ENCODE measurements at places on chromosomes 12 and 14.

GRCh38 chr12:123491481-123491880 is 33.5 kb downstream of the SNRNP35 start:
- DNase-seq, result no peak

DNA sequence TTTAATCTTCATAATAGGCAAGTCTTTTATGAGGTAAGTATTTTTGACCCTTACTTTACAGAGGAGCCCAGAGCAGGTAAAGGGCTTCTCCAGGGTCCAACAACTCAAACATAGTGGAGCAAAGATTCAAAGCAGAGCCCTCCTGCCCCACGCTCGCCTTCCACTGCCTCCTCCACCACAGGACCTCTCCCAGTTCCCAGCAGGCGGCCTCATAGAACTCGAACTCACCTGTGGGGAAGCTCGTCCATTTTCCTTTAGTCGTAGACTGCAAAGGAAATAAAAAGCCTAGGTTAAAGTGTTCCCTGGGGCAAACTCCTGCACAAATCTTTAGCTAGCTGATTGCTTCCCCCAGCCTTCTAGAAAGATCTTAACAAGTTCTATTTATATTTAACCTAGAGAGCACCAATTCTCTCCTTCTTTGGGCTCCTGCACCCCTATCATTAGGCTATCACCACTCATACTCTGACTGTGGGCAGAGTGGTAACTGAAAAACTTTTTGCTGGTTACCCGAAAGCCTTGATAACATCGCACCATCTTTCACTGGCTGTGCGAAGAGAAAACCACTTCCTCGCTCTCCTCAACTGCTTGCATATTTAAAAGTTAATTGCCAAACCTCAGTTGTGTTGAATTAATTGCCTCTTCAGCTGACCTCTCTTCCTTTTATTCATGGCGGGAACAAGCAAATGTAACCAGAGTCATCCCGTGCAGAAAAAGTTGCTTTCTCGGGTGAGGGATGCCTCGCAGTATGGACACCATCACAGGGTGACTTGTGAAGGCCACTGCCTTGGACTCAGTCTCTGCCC is 299.6 kb downstream of the DPF3 start:
- no peak for DNase-seq

GRCh38 chr12:15955281-15955680 is 44.1 kb downstream of the DERA start:
- DNase-seq, result no peak

DNA sequence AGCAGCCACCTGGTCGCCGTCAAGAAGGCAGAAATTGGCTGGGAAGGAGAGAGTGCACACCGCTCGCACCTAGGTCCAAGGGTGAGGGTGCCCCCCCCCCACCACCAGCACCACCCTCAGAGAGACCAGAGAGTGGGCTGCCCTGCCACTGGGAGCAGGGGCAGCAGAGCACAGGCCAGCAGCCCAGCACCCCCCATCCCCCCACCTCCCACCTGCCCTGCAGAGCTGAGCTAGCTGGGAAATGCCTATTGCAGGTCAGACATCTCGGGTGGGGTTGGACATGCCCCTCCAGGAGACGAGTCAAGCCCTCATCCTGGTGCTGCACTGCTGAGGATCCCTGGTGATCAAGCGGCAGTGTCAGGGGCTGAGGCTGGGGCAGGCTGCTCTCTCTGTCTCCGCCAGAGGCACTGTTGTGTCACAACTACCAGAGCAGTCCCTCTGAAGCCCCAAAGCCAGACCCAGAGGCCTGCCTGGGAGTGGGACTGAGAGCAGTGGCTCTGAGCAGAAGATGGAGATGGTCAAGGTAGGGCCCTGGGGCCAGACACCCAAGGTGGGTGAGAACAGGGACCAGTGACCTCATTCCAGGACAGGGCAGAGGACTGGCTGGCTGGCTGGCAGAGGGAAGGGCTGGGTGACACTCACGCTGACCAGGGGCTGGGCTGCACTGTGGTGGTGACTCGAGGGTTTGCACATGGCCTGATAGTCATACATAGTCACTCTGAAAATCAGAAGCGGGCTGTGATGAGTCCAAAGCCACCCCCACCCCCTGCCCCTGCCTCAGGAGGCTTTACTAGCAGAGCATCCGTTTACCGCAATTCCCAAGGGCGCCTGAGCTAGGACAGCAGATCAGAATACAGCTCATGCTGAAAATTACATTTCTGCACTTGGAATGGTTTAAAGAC is 19.7 kb upstream of the LRTM2 start:
- DNase-seq, result peak; percentile 27
